ENCODE measurements at places on chromosomes 1 and 21.
A peak's percentile ranks its signal among the peaks of the same experiment; 100 is the strongest.

- DNase-seq = no peak
These were observed 7.3 kb downstream of the MRPS6 start for GRCh38 chr21:34080710-34081109.

DNA sequence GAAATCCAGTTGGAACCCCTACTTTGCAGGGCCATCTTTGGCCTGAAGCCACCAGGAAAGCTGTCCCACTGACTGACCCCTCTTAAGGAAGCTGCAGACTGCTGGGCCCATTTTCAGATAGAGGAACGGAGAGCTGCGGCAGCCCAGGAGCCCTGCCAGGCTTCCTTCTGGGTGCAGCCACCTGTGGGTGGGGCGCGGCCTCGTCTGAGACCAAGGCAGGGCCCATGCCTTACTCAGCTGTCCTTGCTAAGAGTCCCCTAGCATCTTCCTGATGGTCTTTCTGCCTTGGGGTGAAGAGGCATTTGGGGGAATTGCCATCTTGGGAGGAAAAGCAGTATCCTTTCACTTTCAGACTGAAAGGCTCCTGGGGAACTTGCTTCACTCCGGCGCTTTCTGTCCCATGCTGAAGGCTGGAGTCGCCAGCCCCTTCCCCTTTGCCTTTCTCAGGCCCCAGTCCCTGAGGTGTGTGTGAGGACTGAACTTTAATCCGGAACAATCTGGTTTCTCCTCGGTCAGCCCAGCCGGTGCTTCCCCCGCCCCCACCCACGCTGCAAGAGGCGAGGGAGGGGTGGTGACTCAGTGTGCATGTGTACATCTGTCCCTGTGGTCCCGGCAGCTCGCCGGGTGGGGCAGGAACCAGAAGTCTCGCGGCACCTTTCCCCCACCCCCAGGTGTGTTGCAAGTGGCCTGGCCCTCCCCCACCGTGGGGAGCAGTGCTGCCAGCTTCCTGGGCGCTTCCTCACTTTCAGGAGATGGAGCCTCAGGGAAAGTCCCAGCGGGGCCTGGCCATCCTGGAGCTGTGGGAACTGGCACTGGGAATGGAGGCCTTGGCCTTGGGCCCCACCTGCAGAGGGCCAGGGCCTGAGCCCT is 5.1 kb downstream of the ZC3H12A start:
- peak; percentile 90 for DNase-seq

DNA sequence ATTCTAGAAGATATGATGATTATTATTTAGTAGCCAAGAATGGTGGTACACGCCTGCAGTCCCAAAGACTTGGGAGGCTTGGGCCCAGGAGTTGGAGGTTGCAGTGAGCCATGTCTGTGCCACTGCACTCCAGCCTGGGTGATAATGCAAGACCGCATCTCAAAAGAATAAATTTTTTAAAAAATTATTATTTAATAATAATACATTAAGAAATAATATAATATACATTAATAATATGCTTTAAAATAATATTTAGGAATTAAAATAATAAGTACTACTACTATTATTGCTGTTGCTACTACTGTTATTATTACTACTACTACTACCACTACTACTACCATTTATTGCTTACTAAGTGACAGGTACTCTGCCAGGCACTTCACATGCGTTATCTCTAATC is 27.2 kb downstream of the CCDC30 start:
- no peak for DNase-seq

GRCh38 chr1:82565146-82565545 is 764.4 kb downstream of the ADGRL2 start:
- DNase-seq = no peak

- DNase-seq = no peak
These were observed 1.4 kb downstream of the DIO1 start for GRCh38 chr1:53895421-53895820.

GRCh38 chr1:38208716-38209632 is 162.4 kb upstream of the POU3F1 start:
- no peak for DNase-seq

DNA sequence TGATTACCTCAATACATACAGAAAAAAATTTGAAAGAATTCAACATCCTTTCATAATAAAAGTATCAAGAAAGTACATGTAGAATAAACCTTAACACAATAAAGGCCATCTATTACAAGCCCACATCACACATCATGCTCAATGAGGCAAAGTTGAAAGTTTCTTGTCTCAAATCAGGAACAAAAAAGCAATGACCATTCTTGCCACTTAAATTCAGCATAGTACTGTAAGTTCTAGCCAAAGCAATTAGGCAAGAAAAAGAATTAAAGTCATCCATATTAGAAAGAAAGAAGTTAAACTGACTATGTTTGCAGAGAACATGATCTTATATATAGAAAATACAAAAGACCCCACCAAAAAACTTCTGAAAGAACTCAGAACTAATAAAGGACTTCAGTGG is 44.5 kb downstream of the KCNT2 start:
- DNase-seq = no peak

DNA sequence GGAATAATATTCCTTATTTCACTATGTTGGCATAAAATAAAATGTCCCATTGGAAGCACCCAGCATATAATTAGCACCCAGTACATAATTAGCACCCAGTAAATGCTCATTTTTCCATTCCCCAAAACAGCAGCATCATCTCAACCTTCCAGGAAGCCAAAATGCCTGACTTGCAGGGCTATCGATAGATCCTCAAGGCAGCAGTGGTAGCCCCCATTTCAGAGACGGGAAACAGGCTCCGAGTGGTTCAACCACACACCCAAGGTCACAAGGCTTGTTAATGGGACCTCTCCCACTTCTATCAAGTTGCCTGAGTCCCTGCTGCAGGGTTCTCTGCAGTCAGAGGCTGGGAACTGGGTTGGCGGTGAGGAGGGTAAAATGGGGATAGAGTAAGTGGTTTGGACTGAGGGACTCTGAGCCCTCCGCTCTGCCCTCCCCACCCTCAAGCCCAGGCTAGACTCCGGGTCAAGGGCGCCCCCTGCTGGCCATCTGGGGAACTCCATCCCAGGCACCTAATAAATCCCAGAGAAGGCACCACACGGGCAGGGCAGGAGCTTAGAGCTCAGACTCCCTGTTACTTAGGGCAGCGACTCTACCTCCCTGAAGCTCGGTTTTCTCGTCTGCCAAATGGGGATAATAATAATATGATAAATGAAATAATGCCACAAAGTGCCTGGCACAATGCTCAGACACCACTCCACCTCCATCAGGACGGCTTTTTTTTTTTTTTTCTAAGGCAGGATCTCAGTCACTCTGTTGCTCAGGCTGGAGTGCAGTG is 21.9 kb upstream of the LAPTM5 start:
- DNase-seq = peak; percentile 92

- DNase-seq = no peak
These were observed 14.0 kb downstream of the NR5A2 start for GRCh38 chr1:200041337-200042118.

- DNase-seq = no peak
These were observed 319.4 kb downstream of the TGFB2 start for GRCh38 chr1:218664385-218665170.

DNA sequence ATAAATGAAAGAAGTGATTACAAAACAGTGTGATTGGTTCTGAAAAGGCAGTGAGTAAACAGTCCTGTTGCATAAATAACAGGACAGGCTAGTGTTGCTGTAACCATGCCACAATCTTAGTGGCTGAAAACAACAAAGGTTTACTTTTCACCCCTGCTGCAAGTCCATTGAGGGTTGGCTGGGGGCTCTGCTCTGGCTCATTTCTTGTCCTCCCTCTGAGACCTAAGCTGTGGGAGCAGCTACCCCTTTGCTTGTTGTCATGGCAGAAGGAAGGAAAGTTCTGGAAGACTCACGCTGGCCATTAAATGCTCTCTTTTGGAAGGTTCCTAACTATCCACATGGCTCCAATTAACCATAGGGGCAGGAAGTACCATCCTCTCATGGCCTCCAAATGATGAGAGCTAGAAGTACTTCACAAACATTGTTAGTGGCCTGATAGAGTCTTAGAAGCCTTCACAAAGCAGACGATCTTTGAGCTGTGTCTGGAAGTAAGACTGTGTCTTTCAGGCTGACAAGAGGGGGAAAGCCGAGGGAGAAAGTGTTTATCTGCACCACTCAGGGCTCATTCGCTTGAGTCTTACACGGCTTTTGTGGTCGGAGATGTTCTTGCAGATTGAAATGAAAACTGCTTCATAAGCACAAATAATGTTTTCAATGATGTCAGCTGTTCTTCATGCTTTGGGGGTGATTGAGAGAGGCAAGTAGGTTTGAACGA is 11.9 kb downstream of the RCSD1 start:
- DNase-seq = no peak

GRCh38 chr1:18936814-18937481 is 19.5 kb downstream of the IFFO2 start:
- DNase-seq = no peak

GRCh38 chr1:198680174-198680875 is 41.5 kb downstream of the PTPRC start:
- no peak for DNase-seq

DNA sequence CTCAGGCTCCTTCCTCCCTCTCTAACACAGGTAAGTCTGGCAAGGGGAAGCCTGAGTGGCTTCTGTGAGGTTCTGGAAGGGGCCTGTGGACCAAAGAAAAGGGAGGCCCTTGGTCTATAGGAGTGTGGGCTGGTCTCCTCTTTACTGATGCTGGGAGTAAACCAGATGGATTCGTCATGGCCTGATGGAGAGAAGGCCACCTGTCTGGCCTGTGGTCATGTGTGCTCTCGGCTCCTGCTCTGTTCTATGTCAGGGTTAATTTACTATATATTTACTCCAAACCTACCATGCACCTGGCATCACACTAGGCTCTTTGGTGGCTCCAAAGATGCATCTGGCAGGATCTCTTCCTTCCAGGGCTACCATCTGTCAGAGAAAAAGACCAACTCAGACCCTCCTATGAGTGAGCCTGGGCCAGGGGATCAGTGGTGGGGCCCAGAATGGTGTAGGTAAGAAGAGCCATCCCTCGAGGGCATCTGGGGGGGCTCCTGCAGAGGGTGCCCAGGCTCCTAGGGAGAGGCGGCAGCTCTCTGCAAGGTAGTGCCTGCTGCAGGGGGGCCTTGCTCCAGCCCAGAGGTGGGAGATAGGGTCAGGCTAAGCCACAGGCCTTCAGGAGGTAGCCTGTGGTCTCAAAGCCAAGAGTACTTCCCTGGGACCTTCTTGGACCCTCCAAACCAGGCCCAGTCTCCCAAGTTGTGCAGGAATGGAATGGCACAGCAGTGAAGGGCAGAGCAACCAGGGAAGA is 68.2 kb upstream of the SELENON start:
- DNase-seq = no peak

- no peak for DNase-seq
These were observed 138.9 kb downstream of the TOMM20 start for GRCh38 chr1:234989479-234990327.

GRCh38 chr1:117826540-117827078 is 102.8 kb downstream of the GDAP2 start:
- DNase-seq = no peak

DNA sequence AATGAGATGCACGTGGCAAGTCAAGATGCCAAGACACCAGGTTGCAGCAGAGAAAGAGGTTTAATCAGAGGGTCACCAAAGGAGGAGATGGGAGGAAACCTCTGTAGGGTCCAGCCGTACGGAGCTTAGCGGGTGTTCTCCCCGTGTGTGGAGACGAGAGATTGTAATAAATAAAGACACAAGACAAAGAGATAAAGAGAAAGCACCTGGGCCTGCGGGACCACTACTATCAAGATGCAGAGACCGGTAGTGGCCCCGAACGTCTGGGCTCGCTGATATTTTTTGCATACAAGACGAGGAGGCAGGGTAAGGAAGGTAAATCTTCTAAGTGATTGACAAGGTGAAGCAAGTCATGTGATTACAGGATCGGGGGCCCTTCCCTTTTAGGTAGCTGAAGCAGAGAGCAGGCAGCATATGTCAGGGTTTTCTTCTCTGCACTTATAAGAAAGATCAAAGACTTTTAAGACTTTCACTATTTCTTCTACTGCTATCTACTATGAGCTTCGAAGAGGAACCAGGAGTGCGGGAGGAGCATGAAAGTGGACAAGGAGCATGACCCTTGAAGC is 41.2 kb upstream of the TDRD10 start:
- DNase-seq = no peak

GRCh38 chr1:99969260-99969728 is 502 bp upstream of the SLC35A3 start:
- DNase-seq = no peak

- DNase-seq = no peak
These were observed 6.9 kb downstream of the ENO1 start for GRCh38 chr1:8871539-8871935.

DNA sequence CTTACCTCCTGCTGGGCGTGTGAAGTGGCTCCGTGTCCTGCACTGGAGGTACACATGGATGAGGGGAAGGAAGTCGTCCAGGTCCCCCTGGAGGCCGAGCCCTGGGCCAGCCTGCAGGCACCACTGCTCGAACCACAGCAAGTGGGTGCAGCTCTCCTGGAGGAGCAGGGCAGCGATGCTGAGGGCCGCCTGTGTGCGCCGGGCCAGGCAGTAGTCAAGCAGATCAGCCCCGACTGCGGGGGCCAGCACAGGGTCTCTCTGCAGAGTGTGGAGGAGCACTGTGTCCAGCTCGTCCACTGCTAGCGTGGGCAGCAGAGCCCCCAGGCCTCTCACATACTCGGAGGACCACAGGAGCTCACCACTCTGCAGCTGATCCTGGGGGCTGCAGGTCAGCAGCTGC is 45.9 kb downstream of the URB1 start:
- DNase-seq = no peak

DNA sequence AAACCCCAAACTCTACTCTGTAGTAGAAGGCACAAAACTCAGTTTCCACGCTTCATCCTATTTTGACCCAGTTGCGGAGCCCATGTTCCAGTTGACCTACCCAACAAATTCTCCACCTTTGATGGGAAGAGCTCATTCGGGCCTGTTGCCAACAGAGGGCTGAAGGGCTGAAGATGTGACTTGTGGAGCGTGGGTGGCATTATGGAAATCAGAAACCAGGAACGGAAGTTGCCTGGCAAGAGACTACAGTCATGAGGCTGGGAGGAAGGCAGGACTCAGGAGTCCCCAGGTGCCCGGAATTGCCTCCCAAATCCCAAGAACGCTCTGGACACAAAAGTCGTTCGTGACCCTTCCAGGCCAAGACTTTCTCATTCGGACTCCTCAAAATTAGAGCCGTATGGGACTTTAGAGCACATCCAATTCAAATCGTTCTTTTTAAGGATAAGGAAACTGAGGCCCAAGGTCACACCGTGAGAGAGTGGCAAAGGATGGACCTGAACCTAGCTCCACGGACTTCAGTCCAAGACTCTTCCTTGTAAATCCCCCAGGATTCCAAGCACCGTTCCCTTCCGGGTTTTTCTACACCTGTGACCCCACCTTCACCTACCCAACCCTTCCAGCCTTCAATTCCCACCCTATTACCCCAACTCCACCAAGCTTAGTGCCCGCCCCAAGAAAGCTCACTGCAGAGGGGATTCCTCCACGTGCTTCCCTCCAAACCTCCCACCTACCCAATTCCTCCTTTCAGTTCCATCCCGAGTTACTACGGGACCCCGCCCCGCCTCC is 739 bp downstream of the SMG5 start:
- DNase-seq = peak; percentile 26

GRCh38 chr1:36154765-36155407 is 1.1 kb upstream of the MAP7D1 start:
- no peak for DNase-seq
